ENCODE measurements at places on chromosomes 7 and 10.

DNA sequence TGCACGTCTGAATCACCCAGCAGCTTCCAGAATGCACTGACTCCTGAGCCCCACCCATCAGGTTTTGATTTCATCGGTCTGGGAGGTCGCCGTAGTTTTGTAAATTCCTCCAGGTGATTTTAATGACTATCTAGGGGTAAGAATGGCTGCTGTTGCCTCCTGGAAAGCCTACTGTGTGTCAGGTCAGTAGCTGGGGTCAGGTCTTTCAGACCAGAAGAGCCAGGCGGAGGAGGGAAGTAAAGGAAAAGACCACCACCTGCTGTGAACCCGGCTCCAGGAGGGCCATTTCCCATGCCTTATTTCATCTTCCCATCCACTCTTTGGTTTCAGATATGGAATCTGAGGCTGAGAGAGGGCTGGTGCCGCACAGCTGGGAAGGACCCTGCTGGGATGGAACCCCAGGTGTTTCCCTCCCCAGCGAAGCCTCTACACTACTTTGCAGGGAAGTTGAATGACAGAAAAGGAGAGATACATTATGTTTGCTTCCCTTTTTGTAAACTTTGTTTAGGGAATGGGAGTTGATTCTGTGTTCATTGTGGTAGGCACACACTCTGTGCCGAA, 19.8 kb downstream of the ADAMTS14 start:
- DNase-seq: no peak
- no peak overlapping the region for H3K4me3 ChIP-seq
- H3K36me3 ChIP-seq: no peaks in the 10 kb centered on the region
- no peak overlapping the region for H3K27ac ChIP-seq

DNA sequence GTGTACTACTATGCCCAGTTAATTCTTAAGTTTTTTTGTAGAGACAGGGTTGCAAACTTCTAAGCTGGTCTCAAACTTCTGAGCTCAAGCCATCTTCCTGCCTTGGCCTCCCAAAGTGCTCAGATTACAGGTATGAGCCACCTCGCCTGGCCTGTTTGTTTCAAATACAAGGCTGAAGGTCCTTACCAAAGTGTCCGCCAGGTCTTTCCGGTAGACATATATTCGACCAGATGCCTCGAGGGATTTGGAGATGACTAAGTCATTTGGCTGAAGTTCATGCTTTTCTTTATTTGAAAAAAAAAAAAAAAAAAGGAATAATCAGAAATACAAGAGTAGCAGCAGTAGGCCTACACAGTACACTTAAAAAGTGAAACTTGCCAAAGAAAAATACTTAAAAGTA, 204.5 kb upstream of the CDCA7L start:
- peaks cover 21% of the 10 kb centered on the region for H3K36me3 ChIP-seq
- H3K27ac ChIP-seq: no peak overlapping the region

DNA sequence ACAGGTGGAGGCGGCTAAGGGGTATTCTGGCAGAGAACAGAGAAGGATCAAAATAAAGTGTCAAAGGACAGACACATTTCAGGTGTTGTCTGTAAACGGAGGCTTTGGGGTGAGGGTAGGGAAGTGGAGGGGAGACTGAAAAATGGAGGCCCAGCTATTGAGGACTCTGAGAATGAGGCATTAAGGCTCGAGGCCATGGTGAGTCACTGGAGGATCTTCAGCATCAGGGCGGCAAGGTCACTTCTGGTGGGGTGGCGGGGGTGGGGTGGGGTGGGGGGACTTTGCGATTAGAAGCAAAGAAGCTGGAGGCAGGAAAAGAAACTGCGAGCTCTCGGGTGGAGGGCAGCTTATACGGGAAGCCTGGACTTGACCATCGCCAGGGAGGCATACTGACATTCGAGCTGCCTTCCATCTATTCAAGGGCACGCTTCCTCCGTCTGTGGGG, 58.4 kb upstream of the PCGF5 start:
- no peaks in the 10 kb centered on the region for H3K36me3 ChIP-seq
- DNase-seq: peak; percentile 64
- H3K27me3 ChIP-seq: peaks cover 78% of the 10 kb centered on the region
- peak overlapping the region; percentile 65 for H3K4me3 ChIP-seq
- no peak overlapping the region for H3K27ac ChIP-seq

DNA sequence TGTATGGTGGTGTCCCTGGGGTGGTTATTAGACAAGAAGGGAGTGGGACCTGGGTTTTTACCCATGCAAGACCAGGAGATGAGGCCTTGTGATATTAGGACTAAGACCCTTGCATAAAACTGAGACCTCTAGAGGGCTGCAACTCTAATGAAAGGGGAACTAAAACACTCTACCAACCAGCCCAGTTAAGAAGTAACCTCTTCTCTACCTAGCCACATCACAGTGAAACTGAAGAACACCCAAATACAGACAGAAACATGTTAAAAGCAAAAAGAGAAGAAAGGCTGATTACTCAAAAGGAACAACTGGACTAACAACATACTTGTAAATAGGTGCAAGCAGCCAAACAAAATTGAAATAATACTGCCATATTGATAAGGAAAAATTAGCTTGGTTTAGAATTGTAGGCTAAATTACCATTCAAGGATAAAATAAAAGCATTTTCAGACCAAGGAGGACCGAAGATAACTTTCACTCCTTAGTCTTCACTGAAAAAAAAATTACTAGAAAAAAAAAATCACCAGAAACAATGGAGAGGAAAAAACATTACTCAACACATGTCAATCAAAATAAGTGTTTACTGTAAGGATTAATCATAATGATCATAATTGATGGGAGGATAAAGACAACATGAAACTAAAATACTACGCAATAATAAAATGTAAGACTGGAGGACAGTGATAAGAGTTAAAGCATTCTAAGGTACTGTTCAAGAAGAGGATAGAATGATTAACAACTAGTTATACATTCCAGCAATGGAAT, 27.6 kb downstream of the ERLIN1 start:
- no peak for DNase-seq
- no peak overlapping the region for H3K27ac ChIP-seq
- no peaks in the 10 kb centered on the region for H3K27me3 ChIP-seq
- H3K36me3 ChIP-seq: peaks cover 43% of the 10 kb centered on the region

DNA sequence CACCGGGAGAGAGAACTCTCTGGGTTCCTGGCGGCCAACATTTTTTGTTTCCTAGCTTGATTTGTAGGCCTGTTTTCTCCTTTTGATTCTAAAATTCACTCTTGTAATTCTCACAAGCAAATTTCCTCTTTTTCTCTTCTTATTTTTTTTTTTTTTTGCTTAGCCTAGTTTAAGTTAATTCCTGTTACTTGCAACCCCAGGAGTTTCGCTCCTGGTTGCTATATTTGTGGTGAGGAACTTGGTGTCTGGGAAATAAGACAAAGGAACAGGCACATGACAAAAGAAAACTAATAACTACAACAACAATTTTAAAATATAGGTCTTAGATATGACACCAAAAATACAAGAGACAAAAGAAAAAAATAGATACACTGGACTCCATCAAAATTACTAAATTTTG, 6.7 kb downstream of the AOAH start:
- DNase-seq: no peak
- no peak overlapping the region for H3K27ac ChIP-seq
- no peaks in the 10 kb centered on the region for H3K36me3 ChIP-seq
- H3K4me1 ChIP-seq: no peaks in the 10 kb centered on the region
- no peak overlapping the region for H3K4me3 ChIP-seq

DNA sequence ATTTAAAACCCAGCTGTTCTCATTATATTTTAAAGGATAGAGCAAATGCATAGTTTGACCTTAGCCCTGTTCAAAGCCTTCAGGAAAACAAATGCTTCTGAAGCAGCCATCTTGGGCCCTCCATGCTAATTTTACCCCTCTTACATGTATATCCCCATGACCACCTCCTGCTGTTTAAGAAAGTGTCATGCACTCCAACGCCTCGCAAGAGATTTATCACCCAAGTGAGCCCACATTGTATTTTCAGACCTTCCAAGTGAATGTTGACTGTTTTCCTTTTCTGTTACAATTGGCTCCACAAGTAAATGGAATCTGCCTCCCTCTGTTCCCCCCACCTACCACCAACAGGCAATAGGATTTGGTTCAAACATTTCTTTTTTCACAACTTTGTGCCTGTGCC, 5.3 kb downstream of the TMEM72 start:
- no peaks in the 10 kb centered on the region for H3K4me1 ChIP-seq
- no peaks in the 10 kb centered on the region for H3K36me3 ChIP-seq
- no peak for DNase-seq

DNA sequence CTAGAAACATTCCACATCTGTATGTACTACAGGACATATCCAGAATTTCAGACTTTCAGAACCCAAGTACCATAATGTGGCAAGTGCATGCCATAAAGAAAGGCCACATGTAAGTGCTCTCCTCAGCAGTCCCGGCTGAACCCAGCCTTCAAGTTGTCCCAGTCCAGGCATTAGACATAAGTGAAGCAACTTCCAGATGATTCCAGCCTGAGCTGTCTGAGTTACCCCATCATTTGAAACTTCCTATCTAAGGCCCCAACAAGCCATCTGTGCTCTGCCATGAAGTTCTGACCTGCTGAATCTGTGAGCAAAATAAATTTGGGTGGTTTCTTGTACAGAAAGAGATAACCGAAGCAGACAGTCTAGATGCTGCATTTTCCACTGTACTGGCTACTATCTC, 218.8 kb downstream of the IPMK start:
- no peak overlapping the region for H3K27ac ChIP-seq
- peaks cover 11% of the 10 kb centered on the region for H3K4me1 ChIP-seq
- no peaks in the 10 kb centered on the region for H3K27me3 ChIP-seq
- no peaks in the 10 kb centered on the region for H3K36me3 ChIP-seq
- H3K4me3 ChIP-seq: no peak overlapping the region

DNA sequence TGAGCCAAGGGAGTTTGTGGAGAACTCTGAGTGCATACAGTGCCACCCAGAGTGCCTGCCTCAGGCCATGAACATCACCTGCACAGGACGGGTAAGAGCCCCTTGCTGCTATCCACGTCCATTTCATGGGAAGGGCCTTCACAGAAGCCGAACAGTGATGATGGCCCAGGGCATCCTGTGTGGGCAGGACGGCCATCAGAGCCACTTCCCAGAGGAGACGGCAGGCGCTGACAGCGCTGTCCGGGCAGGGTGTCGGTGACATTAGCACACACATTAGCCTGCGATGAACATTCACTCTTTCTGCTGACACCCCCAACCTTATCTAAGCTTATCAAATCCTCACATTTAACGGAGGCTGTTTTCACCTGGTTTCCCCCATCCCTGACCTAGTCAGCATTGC, 144.9 kb downstream of the EGFR start:
- no peaks in the 10 kb centered on the region for H3K4me1 ChIP-seq
- H3K27ac ChIP-seq: no peak overlapping the region
- H3K36me3 ChIP-seq: no peaks in the 10 kb centered on the region

DNA sequence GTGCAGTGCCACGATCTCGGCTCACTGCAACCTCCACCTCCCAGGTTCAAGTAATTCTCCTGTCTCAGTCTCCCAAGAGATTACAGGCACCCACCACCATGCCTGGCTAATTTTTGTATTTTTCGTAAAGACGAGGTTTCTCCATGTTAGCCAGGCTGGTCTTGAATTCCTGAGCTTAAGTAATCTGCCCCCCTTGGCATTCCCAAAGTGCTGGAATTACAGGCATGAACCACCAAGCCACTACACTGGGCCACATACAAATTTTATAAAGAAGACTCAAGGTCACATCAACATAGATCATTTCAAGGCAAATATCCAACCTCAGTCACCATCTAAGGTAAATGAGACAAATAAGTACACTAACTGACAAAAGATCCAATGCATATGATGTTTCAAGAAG, 32.1 kb downstream of the IGF2BP3 start:
- peaks cover 32% of the 10 kb centered on the region for H3K36me3 ChIP-seq
- no peak overlapping the region for H3K27ac ChIP-seq
- H3K4me1 ChIP-seq: peaks cover 2% of the 10 kb centered on the region
- H3K27me3 ChIP-seq: no peaks in the 10 kb centered on the region

GRCh38 chr7:32020551-32021159, 49.6 kb downstream of the PDE1C start:
- H3K27ac ChIP-seq: no peak overlapping the region
- no peaks in the 10 kb centered on the region for H3K36me3 ChIP-seq
- no peak for DNase-seq
- no peak overlapping the region for H3K4me3 ChIP-seq
- no peaks in the 10 kb centered on the region for H3K4me1 ChIP-seq

- no peak for DNase-seq
- H3K4me3 ChIP-seq: no peak overlapping the region
- no peaks in the 10 kb centered on the region for H3K27me3 ChIP-seq
Measured at GRCh38 chr7:114428211-114428610, 13.6 kb downstream of the FOXP2 start.

DNA sequence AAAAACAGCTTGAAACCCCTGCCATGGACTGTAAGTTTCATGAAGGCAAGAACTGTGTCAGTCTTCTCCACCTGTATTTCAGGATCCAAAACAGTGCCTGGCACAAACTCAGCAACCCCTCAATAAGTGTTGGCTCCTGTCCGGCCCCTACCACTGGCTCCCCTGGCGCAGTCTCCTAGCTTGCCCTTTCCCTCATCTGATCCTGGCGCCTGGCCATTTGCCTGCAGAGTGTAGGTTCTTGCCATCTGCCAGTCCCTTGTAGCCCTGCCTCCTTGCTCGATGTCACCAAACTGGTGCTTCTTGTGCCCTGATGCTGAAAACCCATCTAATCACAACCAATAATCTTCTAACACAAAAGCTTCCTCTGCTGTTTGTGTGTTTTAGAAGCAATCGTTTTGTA, 60.4 kb downstream of the LGI1 start:
- DNase-seq: no peak
- no peak overlapping the region for H3K27ac ChIP-seq
- H3K27me3 ChIP-seq: peaks cover 7% of the 10 kb centered on the region
- H3K36me3 ChIP-seq: no peaks in the 10 kb centered on the region
- no peak overlapping the region for H3K4me3 ChIP-seq

DNA sequence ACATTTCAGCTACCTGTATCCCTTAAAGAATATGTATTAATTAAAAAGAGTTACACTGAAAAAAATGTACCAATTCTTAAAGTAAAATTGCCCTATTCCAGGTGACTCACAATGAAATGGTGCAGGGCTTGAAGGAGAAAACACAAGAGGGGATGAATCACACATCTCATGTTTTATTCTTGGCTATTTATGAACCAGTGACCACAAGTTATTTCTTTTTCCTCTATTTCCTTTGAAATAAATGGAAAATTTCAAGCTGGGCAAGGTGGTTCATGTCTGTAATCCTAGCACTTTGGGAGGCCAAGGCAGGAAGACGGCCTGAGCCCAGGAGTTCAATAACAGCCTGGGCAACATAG, 106.8 kb downstream of the UBE2H start:
- H3K27ac ChIP-seq: no peak overlapping the region
- DNase-seq: no peak
- H3K36me3 ChIP-seq: no peaks in the 10 kb centered on the region

DNA sequence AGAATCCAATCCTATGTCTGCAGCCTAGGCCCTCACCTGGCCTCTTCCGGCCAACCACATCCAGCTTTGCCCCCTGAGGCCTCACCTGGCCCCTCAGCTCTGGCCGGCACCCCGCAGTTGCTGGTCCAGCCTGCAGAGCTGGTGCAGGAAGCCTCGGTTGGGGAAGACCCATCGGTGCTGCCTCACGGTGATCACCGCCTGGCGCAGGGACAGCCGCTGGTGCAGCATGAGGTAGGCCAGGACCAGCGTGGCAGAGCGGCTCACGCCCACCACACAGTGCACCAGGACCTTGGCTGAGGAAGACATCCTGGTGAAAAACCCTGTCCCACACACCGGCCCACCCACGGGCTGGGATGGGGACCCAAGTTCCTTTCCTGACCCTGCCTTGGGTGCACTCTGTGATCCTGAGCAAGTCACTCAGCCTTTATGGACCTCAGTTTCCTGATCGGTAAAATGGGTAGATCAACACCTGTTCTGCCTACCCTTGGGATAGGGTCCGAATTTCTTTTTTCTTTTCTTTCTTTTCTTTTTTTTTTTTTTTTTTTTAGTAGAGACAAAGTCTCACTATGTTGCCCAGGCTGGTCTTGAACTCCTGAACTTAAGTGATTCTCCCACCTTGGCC, 5.8 kb upstream of the SAMD8 start:
- no peaks in the 10 kb centered on the region for H3K27me3 ChIP-seq
- H3K4me3 ChIP-seq: no peak overlapping the region
- DNase-seq: peak; percentile 51
- no peaks in the 10 kb centered on the region for H3K4me1 ChIP-seq
